ENCODE measurements at places on chromosomes 2 and 18.

DNA sequence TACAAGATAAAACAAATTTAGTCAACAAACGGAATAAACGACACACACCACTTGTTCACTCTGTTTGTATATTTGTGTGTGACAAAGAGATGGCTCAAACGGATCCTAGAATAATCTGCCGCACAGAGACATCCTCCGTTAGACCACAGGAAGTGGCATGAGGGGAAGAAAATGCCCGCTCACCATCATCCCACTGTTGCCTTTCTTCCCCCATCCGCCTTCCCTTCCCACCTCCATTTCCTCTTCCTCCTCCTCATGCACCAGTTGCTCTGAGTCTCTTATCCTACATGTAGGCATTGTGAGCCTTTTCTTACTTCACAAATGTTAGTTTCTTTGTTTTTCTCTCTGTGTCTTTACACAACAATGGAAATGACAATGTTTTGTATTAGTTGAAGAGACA is 228.5 kb upstream of the SMIM21 start:
- DNase-seq: no peak

GRCh38 chr18:58590254-58590653 is 38.6 kb downstream of the ALPK2 start:
- DNase-seq: no peak

- DNase-seq: no peak
Measured at GRCh38 chr2:197497326-197497725, 2.3 kb downstream of the HSPD1 start.

- DNase-seq: no peak
Measured at GRCh38 chr18:1774261-1774660, 797.0 kb downstream of the METTL4 start.

- DNase-seq: no peak
Measured at GRCh38 chr2:174350593-174351181, 15.9 kb downstream of the SP9 start.

DNA sequence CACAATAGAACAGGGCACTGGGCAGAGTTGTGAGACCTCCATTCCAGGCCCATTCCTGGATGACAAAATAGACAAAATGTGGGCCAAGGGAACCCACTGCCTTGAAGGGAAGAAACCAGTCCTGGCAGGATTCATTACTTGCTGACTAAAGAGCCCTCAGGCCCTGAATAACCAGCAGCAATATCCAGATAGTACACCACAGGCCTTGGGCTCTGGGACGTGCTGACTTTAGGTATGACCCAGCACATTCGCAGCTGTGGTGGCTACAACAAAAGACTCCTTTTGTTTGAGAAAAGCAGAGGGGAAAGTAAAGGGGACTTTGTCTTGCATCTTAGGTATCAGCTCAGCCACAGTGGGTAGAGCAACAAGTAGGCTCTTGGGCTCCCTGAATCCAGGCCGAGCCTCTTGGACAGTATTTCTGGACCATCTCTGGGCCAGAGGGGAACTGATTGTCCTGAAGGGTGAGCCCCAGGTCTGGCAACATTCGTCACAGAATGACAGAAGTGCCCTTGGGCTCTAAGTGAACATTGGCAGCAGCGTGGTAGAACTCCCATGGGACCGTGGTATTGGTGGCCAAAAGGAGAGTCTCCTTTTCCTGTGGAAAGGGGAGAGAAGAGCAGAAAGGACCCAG is 89.9 kb upstream of the CD226 start:
- no peak for DNase-seq

Data from central memory CD4-positive, alpha-beta T cell (primary cell).